ENCODE measurements at places on chromosomes 7 and 10.

GRCh38 chr7:102119213-102119651, 167.4 kb upstream of the SH2B2 start:
- H3K27me3 ChIP-seq, result no peaks in the 10 kb centered on the region
- no peak overlapping the region for H3K27ac ChIP-seq
- H3K4me3 ChIP-seq, result no peak overlapping the region
- H3K4me1 ChIP-seq, result no peaks in the 10 kb centered on the region

GRCh38 chr10:127196282-127197153, at the start of gene INSYN2A:
Gene INSYN2A, minus strand, starts transcription at chr10:127196591. Its CDS starts 20,196 bp downstream, at chr10:127176395.
- peak within 1 kb of the TSS; percentile 51 for H3K4me3 ChIP-seq
- no peak for DNase-seq
- H3K4me1 ChIP-seq, result no peaks in the 10 kb centered on the region
- H3K27me3 ChIP-seq, result peaks cover 38% of the 10 kb centered on the region
- H3K36me3 ChIP-seq, result no peaks in the 10 kb centered on the region
- H3K27ac ChIP-seq, result no peak within 1 kb of the TSS

- H3K27me3 ChIP-seq, result no peaks in the 10 kb centered on the region
- no peaks in the 10 kb centered on the region for H3K36me3 ChIP-seq
- H3K4me1 ChIP-seq, result no peaks in the 10 kb centered on the region
- H3K4me3 ChIP-seq, result no peak overlapping the region
- no peak overlapping the region for H3K27ac ChIP-seq
- DNase-seq, result no peak
Observed at GRCh38 chr7:46577394-46577793, 656.3 kb upstream of the IGFBP3 start.

- no peak overlapping the region for H3K4me3 ChIP-seq
- DNase-seq, result no peak
- H3K4me1 ChIP-seq, result no peaks in the 10 kb centered on the region
- no peak overlapping the region for H3K27ac ChIP-seq
Observed at GRCh38 chr10:25694206-25694933, 239.7 kb upstream of the MYO3A start.

- H3K27me3 ChIP-seq, result no peaks in the 10 kb centered on the region
- H3K4me3 ChIP-seq, result no peak overlapping the region
- no peak for DNase-seq
- no peak overlapping the region for H3K27ac ChIP-seq
- no peaks in the 10 kb centered on the region for H3K36me3 ChIP-seq
- H3K4me1 ChIP-seq, result no peaks in the 10 kb centered on the region
Observed at GRCh38 chr7:12064586-12065127, 146.4 kb upstream of the TMEM106B start.

DNA sequence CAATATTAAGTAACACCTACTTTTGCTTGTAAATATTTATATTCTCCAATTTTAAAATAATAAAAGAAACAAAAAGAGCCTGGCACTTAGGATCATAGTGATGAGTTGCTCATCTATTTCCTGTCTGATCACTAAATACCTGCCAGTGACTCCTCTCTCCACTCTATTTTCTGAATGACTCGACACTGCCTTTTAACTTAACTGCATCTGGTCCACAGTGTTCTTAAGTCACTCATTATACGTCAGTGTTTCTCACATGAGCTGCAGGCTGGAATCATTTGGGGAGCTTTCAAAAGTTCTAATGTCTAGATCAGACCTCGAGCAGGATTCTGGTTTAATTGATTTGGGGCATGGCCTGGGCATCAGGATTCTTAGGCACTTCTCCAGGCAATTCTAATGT, 78.0 kb upstream of the AGBL3 start:
- no peaks in the 10 kb centered on the region for H3K27me3 ChIP-seq
- no peak for DNase-seq
- H3K36me3 ChIP-seq, result no peaks in the 10 kb centered on the region
- peak overlapping the region; percentile 68 for H3K27ac ChIP-seq
- H3K4me1 ChIP-seq, result peaks cover 83% of the 10 kb centered on the region

DNA sequence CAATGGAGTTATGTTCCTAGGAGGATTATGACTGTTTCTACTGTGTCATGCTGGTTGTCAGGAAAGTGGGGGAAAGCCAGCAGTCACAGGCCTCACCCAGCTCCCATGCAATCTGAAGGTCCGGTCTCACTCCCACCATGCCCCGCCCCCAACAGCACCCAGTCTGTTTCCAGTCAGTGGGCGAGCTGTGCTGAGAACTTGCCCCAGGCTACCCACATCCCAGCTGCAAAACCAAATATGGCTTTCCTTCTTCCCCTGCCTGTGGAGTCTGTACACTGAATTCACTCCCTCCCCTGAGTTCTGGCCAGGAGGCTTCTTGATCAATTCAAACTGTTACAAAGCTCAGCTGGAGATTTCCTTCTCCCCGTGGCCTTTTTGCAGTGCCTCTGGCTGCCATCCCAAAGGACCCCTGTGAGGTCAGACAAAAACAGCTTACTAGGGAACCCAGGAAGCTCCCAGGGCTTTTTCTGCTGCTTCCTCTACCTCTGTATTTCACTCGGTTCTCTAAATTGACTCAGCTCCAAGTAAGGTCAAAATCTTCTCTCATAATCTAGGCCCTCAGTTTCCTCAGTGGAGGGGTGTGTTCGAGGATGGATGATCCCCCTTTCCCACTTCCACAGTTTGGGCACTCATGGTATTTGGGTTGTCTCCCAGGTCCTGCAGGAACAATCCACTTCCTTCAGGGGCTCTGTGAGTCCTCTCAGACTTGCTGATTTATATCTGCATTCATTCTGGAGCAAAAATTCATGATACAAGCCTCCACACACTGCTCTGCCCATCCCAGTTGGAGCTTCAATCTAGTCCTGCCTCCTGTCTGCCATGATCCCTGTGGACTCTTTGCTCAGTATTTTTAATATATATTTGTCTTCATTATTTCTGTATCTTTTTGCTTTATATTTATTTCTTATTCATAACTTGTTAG, 205.5 kb downstream of the SEMA3D start:
- no peaks in the 10 kb centered on the region for H3K27me3 ChIP-seq
- H3K27ac ChIP-seq, result no peak overlapping the region
- no peak overlapping the region for H3K4me3 ChIP-seq
- H3K36me3 ChIP-seq, result no peaks in the 10 kb centered on the region
- DNase-seq, result no peak

DNA sequence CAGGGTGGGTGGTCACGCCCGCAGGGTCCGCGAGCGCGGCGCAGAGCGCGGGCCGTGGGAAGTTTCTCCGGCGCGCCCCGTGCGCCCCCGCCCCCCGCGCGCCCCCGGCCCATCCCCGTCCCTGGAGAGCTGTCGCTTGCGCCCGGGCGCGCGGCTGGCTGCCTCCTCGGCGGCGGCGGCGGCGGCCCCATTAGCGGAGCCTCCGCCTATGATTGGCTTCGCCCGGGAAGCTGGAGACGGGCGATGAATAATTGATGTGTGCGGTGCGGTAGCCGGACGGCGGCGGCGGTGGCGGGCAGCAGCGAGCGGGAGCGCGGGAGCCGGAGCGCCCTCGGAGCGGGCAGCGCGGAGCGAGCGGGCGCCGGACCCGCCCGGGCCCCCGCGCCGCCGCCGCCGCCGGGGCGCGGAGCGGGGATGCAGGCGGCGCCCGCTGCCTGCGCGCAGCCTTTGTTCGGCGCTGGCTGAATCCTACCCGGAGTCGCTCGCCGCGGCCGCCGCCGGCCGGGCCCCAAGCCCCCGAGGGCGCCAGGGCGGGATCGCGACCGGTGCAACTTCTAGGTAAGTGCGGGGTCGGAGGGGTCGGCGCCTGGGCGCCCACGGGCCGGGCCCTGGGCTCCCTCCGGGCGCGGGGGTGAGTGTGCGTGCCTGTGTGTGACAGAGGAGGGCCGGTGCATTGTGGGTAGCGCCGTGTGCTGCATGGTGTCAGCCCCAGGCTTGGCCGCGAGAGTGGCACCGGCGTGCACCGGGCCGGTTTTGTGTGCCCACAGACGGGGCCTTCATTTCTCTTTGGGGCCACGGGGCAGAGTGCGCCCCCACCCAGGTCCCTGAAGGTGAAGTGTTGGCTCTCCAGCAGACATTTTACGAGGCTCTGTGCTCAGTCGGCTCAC, 103.8 kb upstream of the PPIF start:
- DNase-seq, result peak; percentile 87
- peak overlapping the region; percentile 49 for H3K4me3 ChIP-seq
- peak overlapping the region; percentile 95 for H3K27ac ChIP-seq
- H3K36me3 ChIP-seq, result no peaks in the 10 kb centered on the region
- H3K4me1 ChIP-seq, result peaks cover 89% of the 10 kb centered on the region

GRCh38 chr10:782751-783648, 93.5 kb upstream of the DIP2C start:
- DNase-seq, result peak; percentile 60
- H3K36me3 ChIP-seq, result no peaks in the 10 kb centered on the region
- H3K27me3 ChIP-seq, result no peaks in the 10 kb centered on the region
- no peak overlapping the region for H3K27ac ChIP-seq
- H3K4me3 ChIP-seq, result no peak overlapping the region
- H3K4me1 ChIP-seq, result peaks cover 11% of the 10 kb centered on the region
